Right lung (tissue), 10 donors: ENCODE measurements at places on chromosomes 11 and 22. TPM values are rescaled to one million over a fixed set of nuclear protein-coding genes. Genes with fewer than 3 reads are reported as not detected.

DNA sequence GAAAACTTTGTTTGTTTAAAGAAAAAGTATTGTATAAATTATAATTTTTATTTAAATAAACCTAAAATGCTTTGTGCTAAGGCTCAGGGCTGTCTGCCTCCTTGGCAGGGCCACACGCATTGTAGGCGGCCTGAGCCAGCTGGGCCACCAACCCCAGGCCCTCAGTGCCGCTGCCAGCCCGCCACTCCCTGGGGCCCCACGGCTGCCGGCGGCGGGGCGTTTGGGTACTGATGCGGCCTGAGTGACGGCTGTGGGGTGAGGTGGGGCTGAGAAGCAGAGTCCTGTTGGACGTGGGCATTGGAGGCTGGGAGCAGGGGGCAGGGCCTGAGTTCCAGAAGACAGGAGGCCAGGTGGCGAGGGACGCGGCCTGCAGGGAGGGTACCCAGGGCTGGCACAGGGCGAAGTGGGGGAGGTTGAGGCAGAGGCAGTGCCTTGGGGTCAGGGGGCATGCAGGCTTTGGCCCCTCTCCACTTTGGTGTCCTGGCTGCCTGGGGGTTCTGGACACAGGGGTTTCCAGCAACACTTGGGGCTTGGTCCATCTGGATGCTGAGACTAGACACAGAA, 58.3 kb downstream of the CERK start:
- DNase-seq, result no peak

DNA sequence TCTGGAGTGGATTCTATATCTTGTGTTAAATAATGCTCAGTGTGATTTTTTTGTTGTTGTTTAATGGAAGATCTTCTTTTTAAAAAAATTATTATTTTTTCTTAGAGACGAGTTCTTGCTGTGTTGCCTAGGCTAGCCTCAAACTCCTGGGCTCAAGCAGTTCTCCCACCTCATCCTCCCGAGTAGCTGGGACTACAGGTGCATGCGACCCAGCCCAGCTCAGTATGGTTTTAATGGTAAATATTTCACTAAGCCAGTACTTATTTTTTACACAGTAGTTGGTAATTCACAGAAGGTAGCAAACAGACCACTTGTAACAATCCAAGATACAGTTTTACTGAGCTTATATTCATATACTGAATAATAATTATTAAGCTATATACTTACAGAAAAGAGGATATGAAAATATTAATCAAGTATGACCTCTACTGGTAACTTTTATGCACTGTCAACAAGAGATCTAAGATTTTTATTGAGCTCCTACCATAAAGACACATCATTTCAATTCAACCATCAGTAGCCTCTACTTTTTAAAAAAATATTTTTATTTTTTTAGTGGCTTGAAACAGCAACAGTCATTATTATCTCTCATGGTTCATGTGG, 6.1 kb upstream of the CD59 start:
- DNase-seq, result no peak

- DNase-seq, result no peak
Observed at GRCh38 chr11:14345668-14346067, 13.3 kb downstream of the RRAS2 start.

The DRD4 gene
- polyA plus RNA-seq, result 1.5 TPM

DNA sequence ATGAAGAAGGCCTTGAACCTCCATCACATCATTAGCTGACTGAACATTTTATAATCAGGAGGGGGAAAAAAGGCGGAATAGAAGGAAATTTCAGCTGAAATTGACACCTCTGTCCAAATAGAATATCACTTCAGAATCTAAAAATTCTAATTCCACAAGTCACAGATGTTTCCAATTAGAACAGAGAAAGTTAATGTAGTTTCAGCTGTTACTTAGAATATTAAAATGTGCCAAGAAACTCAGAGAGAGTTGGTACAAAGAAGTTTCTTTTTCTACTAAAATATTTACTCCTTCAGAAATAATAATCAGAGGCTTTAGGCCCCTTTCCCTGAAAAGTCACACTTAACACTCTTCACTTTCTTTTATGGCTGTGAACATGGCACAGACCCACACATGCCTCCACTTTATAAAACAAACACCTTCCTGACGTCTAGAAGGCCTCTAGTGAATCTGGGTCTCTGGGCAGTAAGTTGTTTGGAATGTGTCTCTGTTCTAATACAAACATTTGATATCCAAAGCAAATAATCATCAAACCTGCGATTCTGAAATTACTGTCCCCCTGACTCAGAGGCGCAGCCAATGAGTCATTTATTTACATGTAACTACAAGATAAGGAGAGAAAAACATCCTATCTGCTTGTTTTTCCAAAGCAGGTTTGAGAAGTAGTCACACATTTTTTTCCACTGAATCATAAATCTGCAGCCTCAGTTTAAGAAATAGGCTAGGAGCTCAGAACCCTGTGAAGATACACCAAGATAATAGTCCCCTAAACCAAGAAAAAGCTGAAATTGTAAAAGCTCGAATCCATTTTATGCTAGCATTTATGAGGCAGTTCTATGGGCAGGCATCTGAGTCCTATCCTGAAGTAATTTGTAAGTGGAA, 148.4 kb downstream of the ME3 start:
- no peak for DNase-seq

DNA sequence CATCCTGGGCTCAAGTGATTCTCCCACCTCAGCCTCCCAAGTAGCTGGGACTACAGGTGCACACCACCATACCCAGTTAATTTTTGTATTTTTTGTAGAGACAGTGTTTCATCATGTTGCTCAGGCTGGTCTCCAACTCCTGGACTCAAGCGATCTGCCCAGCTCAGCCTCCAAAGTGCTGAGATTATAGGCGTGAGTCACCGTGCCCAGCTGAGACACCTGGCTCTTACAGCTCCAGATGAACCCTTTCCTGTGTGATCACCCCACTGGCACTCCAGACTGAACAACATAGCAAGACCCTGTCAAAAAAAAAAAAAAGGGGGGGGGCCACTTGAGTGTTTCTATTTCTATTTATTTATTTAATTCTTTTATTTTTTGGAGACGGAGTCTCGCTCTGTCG, 1.0 kb upstream of the ADSL start:
- no peak for DNase-seq

The MFRP gene
- 0.06 TPM for polyA plus RNA-seq

DNA sequence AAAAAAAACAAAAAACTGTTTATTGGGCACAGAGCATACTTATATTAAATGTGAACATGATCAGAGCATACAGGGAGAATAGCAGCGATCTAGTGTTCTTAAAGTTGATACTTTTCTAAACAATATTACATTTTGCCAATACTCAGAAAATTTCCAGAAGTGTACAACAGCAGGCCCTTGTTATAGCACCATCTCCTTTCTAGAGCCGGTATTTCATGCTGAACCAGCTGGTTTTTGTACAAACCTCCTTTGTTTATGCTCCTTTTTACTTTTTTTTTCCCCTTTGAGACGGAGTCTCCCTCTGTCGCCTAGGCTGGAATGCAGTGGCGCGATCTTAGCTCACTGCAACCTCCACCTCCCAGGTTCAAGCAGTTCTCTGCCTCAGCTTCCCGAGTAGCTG, 90.7 kb downstream of the PPP6R3 start:
- no peak for DNase-seq

- DNase-seq, result no peak
Observed at GRCh38 chr22:44275631-44275995, 37.1 kb downstream of the SHISAL1 start.

DNA sequence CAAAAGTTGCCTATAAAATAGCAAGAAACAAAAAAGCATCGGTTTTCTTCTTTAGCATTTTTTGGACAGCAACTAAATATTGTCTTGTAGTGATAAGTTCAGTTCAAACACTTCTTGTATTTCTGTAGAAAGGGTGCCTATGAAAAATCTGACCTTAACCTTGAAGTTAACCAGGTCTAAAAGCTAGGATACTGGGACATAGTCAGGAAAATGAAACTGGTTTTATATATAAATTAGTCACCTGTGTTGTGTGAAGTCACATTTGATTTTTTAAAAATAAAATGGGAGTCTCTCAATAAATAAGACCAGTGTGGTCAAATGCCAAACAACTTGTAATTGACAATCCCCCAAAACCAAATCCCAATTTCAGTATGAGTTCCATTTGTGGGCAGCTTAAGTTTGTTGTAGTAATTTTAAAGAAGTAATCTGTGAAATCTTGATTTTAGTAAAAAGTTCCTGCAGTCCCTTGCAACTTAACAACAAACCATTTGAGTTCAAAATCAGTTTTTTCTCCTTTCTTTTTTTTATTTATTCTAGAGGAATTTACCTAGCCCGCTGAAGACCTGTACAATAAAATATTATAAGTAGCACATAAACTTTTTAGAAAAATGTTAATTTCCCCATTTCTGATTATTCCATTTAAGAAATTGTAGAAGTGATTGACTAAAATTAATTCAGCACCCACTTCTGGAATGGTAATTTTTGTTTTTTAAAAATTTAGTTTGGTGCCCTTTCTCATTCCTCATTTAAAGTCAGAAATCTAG, 84.5 kb upstream of the PPARA start:
- no peak for DNase-seq

- no peak for DNase-seq
Observed at GRCh38 chr11:44877571-44878497, 72.8 kb downstream of the TP53I11 start.

- no peak for DNase-seq
Observed at GRCh38 chr22:43891360-43892182, at the start of gene PNPLA5. PNPLA5 (minus strand) TSS chr22:43892013; CDS start chr22:43891880, 133 bp downstream.

GRCh38 chr22:30523646-30524489, 18.4 kb upstream of the SEC14L4 start:
- DNase-seq, result no peak

The BIRC3 gene
- 2.4 TPM for polyA plus RNA-seq

DNA sequence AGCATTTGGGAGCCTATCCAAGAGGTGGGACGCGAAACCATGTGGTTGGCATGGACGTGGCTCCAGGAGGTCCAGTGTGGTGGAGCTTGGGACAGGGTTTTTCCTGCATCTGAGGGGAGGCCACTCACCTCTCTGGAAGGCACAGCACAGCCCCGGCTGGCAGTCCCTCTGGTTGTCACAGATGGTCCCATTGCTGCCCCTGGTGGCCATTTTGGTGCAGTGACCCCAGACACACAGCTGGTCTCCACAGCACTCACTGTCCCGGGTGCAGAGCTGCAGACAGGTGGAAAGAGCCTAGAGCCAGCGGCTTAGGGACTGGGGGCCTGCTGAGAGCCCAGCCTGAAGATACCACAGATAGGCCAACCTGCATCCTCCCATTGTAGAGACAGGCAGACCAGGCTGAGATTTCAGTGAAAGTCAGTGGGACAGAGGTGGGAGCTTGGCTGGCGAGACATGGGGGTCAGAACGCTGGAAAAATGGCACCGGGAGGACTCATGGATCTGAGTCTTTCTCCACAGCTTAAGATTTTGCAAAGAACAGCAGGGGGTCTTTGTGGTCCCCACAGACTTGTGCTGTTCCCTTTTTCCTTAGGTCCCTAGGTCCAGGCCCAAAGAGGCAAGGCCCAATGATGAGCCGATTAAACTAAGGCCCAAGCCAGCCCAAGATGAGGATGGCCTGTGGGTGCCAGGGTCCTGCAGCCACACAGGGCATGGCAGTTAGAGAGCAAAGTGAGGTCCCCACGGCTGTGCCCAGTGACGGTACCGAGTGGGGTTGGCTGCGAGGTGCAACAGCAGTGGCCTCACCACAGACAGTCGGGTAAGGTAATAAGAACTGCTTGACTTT, 41.4 kb downstream of the DKK3 start:
- no peak for DNase-seq

The KRTAP5-11 gene
- not detected for polyA plus RNA-seq

GRCh38 chr22:26283330-26283729, 114.1 kb downstream of the SEZ6L start:
- no peak for DNase-seq

DNA sequence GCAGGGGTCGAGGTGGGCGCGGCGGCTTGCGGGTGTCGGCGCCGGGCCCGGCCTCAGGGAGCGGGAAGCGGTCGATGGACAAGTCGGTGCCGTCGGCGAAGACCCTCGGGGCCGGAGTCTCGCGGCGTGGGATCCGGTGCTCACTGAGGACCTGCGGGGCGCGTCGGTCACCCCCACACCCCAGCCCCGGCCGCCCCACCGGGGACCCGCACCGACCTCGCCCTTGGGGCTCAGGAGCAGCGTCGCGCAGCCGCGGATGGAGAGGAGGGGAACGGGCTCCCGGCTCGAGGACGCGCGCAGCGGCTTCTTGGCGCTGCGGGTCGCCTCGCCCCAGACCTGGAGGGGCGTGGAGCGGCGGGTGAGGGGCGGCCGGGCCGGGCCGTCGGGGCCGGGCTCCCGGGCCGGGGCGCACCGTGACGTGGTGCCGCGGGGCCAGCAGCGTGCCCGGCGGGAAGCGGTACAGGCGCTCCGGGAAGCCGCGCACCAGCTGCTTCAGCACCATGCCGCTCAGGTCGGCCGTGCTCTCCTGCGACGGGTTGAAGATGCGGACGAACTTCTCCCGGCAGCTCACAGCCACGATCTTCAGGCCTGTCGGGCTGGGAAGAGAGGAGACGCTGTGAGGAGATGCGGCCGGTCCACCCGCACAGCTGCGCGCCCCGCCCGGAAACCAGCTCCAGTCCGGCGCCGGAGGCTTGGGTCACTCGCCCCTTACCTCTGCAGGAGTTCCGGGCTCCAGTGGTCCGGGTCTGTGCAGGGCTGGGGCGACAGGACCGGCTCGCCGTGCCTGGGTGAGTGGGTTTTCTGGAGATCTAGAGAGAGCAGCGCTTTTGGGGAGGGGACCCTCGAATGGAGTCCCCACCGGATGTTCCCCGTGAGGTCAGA, 4.5 kb downstream of the LMNTD2 start:
- DNase-seq, result no peak

- no peak for DNase-seq
Observed at GRCh38 chr22:25035715-25036114, 83.2 kb downstream of the KIAA1671 start.
